ENCODE measurements at places on chromosomes 5 and 9. TPM values are rescaled to one million over a fixed set of nuclear protein-coding genes. Genes with fewer than 3 reads are reported as not detected.

DNA sequence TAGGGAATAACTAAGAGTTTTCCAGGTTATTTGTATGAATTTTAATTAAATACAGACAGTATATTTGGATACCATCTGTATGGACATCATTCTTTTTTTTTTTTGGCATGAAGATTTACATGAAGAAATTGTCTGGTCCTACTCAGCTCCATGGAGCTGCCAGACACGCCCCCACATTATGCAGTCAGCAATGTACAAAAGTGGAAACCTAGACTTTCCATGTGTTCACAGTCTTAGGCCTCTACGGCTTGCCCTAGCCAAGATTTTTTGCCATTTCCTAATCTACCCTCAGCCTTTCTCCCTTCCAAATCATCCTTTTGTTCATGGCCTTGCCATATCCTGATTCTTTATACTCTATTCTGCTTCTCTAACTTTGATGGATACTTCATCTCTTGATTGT lies 207.1 kb downstream of the SGCD start:
- DNase-seq: no peak

DNA sequence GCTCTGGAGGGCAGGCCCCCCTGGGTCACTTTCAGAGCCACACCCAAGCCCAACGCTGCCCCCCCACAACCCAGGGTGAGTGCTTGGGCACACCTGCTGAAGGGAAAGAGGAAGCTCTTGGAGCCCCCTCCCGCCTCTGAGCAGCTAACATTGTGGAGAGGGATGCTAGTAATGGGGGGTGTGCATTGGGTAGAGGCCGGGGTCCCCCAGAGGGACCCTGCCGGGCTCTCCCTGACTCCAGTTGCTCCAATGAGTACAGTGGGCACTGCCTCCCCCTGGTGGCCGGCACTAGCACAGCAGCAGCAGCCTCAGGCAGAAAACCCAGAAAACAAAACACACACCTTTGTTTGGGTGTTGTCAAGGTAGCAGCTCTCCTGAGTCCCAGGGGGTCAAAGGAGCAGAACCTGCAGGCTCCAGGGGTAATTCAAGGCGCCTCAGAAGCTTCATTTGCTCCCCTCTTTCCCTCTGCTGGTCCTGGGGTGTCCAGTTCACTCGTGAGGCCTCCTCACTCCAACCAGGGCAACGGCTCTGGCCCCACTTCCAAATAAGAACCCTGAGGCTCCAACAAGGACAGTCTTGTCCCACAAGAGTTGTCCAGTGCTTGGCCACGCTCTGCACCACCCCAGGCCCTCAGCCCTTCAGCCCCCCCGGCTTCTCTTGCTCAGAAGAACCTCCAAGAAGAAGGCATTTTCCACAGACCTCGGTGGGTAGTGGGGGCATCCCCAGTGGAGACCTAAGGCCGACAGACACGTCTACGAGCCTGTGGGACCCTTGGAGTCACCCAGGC lies 16.1 kb downstream of the GBGT1 start:
- no peak for DNase-seq

DNA sequence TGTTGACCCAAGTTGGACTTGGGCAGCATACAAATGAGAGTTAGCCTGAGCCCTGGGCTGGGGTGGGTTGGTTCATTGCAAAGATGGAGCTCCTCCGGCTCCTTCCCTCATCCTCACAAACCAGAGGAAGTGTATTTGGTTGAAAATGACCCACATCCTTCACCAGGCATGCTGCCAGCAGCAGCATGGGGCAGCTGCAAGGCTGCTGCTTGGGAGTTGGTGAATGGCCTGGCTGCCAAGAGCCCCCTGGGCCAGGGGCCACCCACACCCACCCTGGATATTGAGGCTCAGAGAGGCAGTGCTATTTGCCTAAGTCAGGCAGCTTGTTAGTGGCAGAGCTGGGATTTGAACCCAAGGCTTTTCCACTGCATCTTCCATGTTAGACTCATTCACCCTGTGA lies 29.5 kb downstream of the PPARGC1B start:
- no peak for DNase-seq

GRCh38 chr5:90446961-90447360 lies 27.6 kb downstream of the MBLAC2 start:
- no peak for DNase-seq

DNA sequence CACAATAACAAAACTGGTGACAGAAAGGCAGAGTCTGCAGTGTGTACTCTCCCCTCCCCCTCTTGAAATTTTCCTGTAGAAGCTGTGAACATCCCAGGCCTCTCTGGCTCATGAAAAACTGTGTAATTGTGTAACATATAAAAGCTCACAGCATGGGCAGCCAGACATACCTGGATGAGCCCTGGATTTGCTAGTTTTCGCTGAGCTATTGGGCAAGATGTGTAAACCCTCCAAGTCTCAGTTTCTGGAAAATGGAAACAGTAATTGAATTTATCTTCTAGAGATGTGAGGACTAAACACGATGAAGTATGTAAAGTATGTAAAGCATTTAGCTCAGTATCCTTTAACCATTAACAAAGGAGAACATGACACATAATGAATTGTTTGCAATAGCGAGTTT lies 143.2 kb upstream of the ANKH start:
- DNase-seq: no peak

DNA sequence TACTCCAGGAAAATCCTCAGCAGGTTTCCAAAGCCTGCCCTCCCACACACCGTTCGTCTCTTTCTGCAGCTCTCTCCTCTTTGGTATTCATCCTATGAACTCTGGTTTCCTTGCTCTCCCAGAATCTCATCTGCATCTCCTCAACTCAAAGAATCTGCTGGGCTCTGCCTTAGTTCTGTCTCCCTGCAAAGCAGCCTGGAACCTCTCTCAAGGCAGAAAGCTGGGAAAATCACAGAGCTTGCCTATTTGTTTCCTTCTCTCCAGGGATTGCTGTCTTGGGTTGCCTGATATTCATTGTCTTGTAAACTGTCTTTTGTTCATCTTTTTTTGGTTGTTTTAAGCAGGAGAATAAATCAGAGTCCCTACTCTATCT lies 5.3 kb upstream of the ERAP2 start:
- DNase-seq: no peak

GRCh38 chr9:33375238-33375840 lies 27.0 kb downstream of the AQP7 start:
- DNase-seq: no peak

DNA sequence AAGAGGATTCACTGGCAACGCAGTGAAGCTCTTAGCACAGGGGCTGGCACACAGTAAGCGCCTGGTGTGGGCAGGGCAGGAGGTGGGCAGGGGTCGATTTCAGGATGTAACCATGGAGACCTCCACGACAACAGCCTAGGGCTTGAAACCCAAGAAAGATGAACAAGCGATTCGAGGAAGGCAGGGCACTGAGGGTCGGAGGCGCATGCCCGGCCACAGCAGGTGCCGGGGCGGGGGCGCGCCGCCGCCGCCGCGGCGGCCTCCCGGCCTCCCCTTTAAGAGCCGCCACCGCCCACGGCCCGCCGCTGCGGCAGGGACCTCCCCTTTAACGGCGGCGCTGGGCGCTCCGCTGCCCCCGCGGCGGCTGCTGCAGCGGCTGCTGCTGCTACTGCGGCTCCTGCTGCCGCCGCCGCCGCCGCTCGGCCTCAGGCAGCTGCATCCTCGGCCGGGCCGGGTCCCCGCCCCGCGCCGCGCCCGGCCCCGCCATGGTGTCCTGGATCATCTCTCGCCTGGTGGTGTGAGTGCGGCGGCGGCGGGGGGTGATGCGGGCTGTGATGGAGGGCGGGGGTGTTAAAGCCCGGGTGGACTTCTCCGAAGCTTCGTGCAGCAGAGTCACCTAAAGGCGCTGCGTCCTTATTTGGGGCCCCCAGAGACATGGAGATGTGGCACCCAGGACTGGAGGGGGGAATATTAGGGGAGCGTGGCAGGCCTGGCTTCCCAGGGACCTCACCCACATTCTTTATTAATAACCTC lies at the start of gene REEP2:
Gene REEP2, plus strand, starts transcription at position 334 of the 753 bp plus-strand sequence. Its CDS starts 152 bp downstream, at position 486.
- DNase-seq: no peak

GRCh38 chr5:135119481-135119880 lies 85.5 kb upstream of the PITX1 start:
- no peak for DNase-seq

Gene CCNI2
- total RNA-seq: 0.04 TPM

Gene AK8
- not detected for total RNA-seq

GRCh38 chr9:135522931-135523330 lies 1.7 kb downstream of the LCN1 start:
- no peak for DNase-seq

GRCh38 chr9:24218656-24219055 lies 327.0 kb downstream of the IZUMO3 start:
- no peak for DNase-seq

DNA sequence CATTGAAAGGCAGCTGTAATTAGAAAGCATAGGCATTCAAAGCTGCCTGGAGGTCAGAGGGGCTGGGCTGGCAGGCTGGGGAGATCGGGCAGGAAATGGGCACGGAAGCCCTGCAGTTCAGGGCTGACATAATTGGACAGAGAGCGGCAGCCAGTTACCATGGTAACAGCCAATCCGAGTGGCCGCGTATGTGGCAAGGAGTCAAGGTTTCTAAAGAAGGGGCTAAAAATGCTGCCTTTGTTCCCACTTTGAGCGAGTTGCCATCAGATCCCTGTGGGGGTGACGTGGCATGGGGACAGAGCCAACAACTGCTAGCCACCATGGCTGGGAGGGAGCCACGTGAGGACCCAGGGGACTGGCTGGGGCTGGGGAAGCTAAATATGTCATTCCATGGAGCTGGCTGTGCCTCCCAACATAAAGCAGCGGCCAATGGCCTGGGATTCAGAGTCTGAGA lies 44.7 kb upstream of the NDFIP1 start:
- peak; percentile 4 for DNase-seq

DNA sequence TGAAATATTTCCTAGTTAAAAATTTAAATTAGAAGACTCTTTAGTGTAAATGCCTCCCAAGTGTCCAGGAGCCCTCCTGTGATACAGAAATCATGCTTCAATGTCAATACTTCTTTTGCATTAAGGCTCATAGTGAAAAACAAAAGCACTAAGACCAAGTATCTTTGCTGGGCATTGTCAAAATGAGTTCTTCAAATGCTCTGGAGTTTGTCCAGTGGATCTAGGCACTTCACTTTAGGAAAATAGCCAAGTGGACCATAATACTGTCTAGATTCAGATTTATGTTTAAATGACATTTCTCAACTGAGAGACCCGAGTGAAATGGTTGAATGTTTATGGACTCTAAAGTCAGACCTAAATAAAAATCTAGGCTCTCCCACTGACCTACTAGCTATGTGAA lies 21.3 kb upstream of the CCDC112 start:
- no peak for DNase-seq

DNA sequence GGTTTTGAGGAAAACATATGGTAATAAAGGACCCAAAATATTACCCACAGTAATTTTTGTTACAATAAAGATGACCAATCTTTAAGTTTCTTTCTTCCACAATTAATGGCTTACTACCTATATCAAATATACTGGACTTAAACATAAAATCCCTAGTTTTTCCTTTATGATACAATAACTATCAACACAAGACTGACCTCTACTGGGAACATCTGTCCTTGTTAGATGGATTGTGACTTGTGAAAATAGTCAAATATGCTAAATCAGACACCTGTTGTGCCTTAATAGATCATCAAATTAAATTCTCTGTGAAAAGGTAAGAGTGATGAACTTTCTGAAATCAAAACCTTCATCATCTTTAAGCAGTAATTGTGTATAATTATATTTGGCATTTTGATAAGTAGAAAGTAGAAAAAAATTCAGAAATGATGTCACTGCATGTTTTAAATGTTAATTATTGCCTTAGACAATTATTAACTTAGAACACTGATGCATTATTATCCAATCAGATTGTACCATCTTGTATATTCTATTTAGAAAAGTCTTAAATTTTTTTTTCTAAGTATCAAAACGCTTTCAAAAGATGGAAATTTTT lies 113.6 kb downstream of the DEPDC1B start:
- no peak for DNase-seq

Gene FGD3
- not detected for total RNA-seq

DNA sequence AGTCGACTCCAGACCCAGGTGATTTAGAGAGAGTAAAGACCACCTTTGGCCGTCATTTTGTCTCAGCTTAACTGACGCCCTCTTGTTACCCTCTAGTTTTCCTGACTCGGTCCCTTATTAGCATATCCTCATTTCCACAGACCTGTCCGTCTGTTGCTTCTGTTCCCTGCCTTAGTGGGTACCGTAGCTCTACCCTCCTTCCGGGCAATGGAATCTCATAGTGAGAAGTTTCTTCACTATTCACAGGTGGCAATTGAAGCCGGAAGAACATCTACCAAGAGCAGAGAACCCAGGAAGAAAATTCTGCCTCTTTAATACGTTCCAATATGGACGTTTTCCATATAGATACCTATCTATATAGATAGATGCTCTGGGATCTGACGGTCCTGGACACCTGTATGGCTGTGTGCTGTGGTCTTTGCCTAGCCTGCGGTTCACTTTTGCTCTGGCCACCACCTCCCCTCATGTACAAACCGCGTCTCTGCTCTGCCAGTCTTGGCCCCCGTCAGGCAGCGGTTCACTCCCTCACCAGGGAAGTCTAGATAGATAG lies 652 bp upstream of the TMEM161B start:
- DNase-seq: no peak

Measured in pulmonary artery endothelial cell (primary cell).